Activated naive CD8-positive, alpha-beta T cell treated with anti-CD3 and anti-CD28 coated beads for 36 hours (primary cell): ENCODE measurements at places on chromosomes 7 and 10. TPM values are rescaled to one million over a fixed set of nuclear protein-coding genes. Genes with fewer than 3 reads are reported as not detected.
A peak's percentile ranks its signal among the peaks of the same experiment; 100 is the strongest.

GRCh38 chr10:70308121-70309060 is 24.6 kb upstream of the NPFFR1 start:
- no peak for DNase-seq

DNA sequence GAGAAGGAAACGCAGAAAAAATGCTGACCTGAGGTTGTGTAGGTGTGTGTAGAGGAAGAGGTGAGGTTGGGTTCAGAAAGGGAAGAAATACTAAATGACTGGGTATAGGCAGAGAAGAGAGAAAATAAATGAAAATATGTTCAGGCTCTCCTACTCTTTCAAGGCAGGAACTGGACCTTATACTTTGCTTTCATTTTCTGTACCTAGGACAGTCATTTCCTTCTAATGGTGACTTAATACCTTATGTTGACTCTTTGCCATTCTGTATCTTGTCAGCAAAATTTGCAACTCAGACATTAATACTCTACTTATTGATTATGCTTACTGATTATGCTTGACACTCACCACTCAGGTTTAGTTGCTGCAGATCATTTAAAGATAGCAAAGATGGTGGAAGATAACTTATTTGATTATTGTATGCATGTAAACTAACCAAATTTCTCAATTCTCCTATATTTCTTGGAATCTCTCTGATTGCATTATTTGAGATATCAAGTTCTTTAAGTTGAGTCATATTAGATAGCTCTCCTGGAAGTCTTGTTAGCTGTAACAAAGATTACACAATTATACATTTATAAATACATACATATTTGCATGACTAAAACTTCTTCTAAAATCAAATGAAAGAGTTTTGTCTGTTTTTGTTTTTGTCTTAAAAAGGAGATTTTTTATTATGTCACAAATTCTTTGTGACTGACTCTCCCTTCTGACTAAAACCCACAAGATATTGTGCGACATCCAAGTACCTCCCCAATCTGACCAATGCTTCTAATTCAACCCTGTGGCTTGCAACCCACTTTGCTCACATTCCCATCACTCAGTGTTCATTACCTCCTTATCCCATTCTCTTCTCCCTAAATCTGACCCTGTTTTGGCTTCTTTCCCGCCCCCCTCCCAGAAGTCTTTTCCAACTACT is 20.0 kb downstream of the LRRD1 start:
- no peak for DNase-seq

GRCh38 chr10:68192113-68192512 is 39.8 kb downstream of the ATOH7 start:
- no peak for DNase-seq

DNA sequence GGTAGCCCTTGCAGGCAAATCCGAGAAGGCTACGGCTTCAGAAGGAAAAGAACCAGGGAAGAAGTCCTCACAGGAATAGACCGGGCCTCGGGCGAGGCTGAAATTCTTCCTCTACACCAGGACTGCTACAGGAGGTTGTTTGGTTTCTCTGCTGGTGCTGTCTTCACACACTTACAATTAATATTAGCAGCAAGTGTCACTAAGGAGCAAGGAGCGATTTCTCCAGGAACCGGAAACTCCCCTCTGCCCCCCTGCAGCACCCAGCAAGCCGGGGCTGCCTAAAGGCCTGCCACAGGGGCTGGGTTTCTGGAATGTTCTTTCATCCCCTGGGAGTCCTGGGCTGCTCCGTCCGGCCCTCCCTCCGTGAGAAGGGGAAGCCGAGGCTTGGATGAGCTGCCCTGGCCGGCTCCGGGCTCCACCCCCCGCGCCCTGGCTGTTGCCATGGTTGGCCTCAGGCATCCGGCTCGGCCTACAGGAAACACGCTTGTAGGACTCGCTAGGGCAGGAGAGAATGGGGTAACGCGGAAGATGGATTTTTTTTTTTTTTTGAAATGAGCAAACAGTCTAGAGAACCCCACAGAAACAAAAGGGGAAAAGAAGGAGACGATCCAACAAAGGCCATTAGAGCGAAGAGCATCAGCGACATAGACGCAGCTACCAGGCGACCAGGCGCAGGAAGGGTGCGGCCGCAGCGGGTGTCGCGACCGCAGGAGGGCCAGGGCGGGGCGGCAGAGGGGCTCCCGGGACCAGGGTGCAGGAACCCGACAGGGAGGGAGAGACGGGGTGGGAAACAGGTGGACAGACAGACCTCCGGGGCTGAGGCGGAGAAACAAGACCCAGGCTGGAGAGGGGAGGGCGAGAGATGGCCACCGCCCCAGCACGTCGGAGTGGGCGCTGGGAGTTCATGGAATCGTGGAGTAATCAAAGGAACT is 33.0 kb downstream of the EN2 start:
- peak; percentile 47 for DNase-seq

GRCh38 chr7:144086730-144087129 is 652 bp downstream of the OR2A12 start:
- no peak for DNase-seq

- DNase-seq, result no peak
Observed at GRCh38 chr10:50990568-50991455, 83.5 kb upstream of the PRKG1 start.

GRCh38 chr7:7519056-7519455 is 16.6 kb downstream of the COL28A1 start:
- no peak for DNase-seq

DNA sequence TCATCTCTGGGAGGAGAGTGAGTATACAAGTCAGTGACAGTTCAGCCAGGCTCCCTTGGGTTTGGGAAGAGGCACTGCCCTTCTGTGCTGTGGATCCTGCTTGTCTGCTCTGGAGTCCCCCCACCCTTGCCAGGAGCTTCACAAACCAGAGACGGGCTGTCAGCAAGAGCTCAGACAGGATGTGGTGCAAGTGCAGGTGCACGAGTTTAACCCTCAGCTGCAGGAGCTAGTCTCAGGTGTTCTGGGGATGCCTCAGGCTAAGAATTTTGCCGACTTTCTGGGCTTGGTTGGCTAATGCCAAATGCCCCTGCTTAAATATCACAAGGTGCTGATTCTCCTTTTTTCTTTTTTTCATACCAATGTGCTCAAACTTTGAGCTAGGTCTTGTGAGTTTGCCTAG is 22.3 kb downstream of the ZNF783 start:
- no peak for DNase-seq

DNA sequence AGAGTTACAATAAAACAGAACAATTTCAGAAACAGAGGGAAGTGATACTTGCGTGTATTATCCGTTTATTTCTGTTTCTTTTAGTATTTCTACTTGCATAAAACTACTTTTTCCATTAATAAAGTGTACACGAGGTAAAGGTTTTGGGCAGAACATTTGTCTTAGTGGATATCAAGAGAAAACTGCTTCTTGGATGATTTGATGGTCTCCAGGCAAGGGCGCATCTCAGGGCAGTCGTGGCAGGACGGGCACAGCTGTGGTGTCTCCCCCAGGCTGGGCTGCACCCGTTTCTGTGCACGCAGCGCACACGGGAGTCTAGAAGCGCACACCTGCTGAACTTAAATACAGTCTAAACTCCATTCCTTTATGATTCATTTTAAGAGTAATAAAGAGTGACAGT is 23.4 kb upstream of the RNF32 start:
- no peak for DNase-seq

GRCh38 chr7:31058122-31058521 is 6.0 kb downstream of the ADCYAP1R1 start:
- DNase-seq, result no peak

DNA sequence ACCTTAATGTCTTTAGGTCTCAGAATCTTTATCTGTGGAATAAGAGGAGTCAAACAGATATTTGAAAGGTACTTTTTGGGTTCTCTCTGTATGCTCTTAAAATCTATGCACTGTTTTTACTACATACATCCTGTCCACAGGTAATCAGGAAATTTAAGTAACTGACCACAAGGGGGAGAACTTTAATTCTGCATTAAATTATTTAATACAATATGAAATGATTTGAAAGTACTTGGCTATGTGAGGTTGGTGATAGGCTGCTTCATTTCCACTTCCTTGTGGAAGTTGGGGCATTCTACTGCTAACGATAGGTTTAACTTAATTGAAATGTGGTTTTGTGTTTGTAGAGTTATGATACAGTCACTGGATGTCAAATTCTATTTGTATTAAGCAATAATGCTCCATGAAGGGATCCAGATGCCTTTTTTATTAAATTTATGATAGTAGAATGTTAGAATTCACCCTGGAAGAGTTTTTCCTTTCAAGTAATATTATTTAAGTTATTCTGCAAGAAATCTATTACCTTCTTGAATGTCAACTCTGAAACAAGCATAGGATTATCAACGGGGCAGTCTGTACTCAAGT is 6.0 kb downstream of the TEX47 start:
- no peak for DNase-seq

DNA sequence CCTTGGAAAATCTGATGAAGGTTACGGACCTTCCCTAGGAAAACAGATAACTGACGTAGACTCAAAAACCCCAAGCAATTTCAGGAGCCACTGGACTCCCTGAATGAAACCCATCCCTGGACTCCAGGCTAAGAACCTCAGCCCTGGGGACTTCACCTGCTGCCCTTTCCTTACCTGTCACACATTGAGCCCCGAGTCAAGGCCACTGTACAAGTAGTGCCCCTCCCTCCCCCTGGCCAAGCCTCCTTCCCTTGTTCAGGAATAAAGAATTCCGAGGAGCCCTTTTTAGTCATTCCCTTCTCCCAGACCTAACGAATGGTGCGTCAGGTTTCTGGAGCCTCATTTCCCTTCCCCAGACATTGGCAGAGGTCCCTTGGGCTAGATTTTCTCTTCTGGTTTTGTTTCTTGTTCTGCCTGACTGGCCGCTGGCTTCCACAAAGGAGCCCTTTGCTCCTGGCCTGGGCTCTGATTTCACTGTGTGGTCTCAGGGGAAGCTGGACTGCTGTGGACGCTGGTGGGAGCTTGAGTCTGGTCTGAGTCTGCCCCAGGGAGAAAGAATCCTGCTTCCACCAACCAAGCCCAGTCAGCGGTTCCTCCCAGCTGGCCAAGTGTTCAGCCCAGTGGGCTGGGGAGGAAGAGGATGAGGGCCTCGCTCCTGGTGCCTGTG is 31.7 kb downstream of the ZNF775 start:
- no peak for DNase-seq

- DNase-seq, result no peak
Observed at GRCh38 chr10:49005270-49005669, 65.6 kb upstream of the LRRC18 start.

DNA sequence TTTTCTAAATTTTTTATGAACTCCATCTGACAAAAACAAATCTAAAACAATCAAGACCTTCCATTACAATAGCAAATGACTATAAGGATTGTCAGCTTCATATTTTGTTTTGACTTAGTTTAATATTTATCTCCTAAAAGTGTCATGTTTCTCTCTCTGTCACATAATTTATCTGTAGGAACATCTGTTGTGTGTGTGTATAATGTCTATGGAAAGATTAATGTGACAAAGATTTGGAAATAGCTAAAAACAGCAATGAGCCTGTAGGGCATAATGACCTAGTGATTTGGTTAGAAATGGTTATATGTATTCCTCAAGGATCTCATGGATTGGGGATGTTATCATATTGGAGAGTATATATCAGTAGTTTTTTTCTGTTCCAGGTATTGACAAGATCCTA is 69.6 kb upstream of the MDFIC start:
- no peak for DNase-seq

GRCh38 chr10:71459513-71459912 is 62.8 kb downstream of the CDH23 start:
- no peak for DNase-seq

- no peak for DNase-seq
Observed at GRCh38 chr7:133051066-133051465, 30.8 kb downstream of the CHCHD3 start.

DNA sequence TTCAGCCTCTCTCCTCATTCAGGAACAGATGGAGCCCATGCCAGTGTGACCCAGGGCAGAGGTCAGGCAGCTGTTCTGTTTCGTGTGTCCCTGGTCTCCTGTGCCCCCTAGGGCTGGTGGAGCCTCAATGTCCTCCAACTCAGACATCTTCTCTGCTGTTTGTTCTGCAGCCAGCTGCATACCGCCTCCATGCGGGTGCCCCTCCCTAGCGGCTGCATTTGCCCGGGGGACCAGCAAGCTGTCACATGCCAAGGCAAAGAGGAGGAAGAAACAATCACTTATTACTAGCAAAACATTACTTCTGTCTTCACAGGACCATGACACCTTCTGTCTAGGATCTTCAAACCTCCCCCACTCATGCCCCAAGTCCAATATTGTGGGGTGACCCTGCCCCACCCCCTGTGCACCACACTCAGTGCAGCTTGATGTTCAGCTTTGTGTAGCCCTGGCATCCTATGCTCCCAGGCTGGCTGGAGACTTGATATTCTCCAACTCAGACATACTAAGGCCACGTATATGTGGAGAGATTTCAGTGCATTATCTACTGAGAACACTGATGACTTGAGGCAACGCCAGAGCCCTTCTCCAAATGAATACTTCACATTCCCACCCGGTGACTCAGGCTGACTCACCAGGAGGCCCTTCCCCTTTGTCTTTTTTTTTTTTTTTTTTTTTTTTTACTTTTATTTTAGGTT is 188.9 kb downstream of the SKIDA1 start:
- DNase-seq, result no peak

DNA sequence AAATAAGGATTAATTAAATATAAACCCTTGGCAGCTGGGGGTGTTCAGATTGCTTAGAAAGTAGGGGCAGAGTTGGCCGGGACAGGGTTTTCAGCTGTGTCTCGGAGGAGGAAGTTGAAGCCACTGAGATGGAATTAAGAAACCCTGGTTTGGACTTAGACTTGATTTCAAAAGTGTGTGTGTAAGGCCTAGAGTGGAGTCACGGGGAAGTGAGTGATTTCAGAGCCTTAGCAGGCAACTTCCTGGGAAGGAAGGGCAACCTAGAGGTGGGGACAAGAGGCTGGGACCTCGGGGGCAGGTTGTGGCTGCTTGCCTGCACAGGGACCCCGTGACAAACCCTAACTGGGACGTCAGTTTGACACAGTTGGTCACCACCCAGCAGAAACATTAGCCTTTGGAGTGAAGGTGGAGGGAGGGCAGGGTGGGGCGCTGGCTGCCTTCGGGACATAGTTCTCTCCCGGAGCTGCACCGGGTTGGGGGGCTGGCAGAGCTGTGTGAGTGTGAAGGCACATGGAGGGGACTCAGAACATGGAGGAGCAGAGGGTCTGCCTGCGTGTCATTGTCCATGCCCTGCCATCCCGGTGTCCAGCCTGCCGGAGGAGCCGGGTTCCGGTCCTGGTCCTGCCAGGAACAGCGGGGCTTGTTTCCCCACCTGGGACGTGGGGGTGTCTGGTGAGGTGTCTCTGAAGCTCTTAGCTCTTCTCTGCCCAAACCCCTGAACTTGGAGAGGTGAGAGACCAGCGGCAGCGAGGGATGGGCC is 1.8 kb downstream of the BRI3 start:
- DNase-seq, result no peak

Gene MINDY4
- total RNA-seq, result 1.6 TPM

Gene RAMP3
- not detected for total RNA-seq

Gene THSD7A
- total RNA-seq, result not detected

Gene GRID2IP
- 0.06 TPM for total RNA-seq

Gene SPDYE2B
- not detected for total RNA-seq

Gene ADD3
- 44.0 TPM for total RNA-seq

Gene RAB19
- 6.8 TPM for total RNA-seq

Gene ABCC2
- total RNA-seq, result 0.70 TPM

Gene TSPAN13
- 1.4 TPM for total RNA-seq

Gene CYP26A1
- not detected for total RNA-seq

Gene OIT3
- not detected for total RNA-seq
